ENCODE measurements at places on chromosomes 7 and 10. TPM values are rescaled to one million over a fixed set of nuclear protein-coding genes. Genes with fewer than 3 reads are reported as not detected.

GRCh38 chr10:98138031-98138430, 3.6 kb downstream of the R3HCC1L start:
- no peak for DNase-seq

DNA sequence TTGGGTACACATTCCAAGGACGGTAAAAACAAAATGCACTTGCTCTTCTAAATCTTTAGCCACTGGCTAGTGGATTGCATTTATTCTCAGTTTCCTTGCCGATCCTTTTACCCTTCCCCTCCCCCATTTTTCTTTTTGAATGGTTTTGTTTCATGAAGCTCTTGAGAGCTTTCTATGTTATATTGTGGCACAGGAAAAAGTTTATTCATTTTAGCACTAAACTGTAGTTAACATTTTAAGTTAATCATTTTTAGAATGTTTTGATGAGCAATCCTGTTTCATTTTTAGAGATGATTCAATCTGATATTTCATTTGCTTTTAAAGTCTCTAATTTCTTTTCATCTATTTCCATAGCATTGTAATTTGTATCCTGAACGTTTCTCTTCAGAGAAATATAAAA, 24.0 kb downstream of the ZEB1 start:
- no peak for DNase-seq

DNA sequence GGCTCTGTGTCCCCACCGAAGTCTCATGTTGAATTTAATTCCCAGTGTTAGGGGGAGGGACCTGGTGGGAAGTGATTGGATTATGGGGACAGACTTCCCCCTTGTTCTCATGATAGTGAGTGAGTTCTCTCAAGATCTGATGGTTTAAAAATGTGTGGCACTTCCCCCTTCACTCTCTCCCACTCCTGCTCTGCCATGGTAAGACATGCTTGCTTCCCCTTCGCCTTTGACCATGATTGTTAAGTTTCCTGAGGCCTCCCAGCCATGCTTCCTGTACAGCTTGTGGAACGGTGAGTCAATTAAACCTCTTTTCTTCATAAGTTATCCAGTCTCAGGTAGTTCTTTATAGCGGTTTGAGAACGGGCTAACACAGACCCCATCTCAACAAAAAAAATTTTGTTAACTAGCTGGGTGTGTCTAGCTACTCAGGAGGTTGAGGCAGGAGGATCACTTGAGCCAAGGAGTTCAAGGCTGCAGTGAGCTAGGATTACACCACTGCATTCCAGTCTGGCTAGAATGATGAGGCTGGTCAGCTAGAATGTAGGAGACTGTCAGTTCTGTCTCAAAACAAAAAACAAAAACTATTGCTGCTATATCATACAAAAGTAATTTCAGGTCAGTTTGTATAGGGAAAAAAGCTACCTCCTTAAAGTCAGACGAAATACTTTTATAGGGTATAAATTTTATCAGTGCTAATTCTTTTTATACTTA, 57.7 kb downstream of the ATAD1 start:
- DNase-seq = no peak

GRCh38 chr7:55028011-55028410, 9.2 kb downstream of the EGFR start:
- no peak for DNase-seq

DNA sequence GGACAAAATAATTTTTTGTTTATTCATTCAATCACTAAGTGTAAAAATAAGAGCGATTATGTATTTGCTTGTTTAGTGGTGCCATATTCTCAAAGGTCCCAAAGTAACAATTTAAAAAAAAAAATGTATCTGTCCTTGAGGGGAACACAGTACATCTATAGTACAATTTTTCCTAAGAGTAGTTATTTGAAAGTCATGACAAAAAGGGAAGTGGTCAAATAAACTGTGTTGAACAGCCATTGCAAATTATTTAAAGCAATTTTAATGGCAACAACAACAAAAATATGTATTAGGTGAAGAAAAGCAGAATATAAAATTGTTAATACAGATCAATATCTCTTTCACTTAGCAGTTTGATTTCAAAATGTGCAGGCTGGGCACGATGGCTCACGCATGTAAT, 943.5 kb downstream of the CNTNAP2 start:
- DNase-seq = no peak

GRCh38 chr10:62335326-62335725, 38.8 kb upstream of the ZNF365 start:
- DNase-seq = no peak

GRCh38 chr10:25758041-25758457, 176.0 kb upstream of the MYO3A start:
- DNase-seq = no peak

DNA sequence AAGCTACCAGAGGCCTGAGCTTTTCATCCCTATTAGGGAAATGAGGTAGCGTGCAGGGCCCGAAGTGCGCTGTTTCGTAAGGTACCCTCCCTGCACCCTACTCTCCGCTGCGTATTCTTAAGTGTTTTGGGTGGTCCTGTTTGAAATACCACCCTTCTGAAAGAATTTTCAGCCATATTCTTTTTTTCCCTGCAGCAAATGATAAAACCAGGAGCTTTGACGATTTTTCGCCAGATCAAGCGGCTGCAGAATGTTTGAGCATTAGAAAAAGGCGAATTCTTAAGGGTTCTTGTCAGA, 1.2 kb downstream of the RSBN1L start:
- no peak for DNase-seq

- DNase-seq = no peak
Measured at GRCh38 chr10:47413531-47414226, 29.6 kb upstream of the ZNF488 start.

DNA sequence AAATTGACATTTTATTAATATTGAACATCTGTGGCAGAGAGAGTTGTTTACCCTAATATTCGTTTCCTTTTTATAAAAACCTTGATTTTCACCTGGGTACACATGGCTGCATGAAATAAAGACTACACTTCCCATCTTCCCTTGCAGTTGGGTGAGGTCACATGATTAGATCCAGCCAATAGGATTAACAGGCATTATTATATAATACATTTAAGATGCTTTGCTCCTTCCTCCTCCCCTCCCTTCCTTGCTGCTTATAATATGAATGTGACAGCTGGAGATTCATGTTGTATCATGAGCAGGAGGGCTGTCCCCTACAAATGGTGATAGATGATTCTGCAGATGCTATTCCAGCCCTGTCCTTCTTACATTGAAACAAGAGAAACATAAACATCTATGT, 146.6 kb downstream of the SH2D4B start:
- DNase-seq = no peak

GRCh38 chr10:14481752-14482151, 151.0 kb upstream of the FRMD4A start:
- no peak for DNase-seq

DNA sequence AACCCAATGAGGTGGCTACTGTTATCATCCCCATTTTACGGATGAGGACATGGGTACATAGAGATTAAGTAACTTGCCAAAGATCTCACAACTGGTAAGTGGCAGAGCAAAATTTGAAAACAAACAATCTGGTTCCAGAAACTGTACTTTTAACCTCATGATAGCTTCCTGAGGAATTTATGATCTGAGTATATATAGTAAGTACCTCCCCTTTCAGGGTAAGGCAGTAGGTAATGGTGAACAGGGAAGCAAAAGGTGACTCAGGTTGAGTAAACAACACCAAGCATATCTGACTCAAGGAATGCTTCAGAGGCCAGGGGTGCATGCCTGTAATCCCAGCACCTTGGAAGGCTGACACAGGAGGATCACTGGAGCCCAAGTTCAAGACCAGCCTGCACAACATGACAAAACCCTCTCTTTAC, 21.1 kb downstream of the KLLN start:
- DNase-seq = peak; percentile 89

GRCh38 chr10:78642269-78642816, 426.4 kb upstream of the ZMIZ1 start:
- no peak for DNase-seq

GRCh38 chr7:16982640-16983350, 101.0 kb upstream of the AGR3 start:
- DNase-seq = no peak

- no peak for DNase-seq
Measured at GRCh38 chr10:71845410-71846405, 5.3 kb downstream of the PSAP start.

- DNase-seq = no peak
Measured at GRCh38 chr7:50213622-50214017, 90.9 kb upstream of the IKZF1 start.

DNA sequence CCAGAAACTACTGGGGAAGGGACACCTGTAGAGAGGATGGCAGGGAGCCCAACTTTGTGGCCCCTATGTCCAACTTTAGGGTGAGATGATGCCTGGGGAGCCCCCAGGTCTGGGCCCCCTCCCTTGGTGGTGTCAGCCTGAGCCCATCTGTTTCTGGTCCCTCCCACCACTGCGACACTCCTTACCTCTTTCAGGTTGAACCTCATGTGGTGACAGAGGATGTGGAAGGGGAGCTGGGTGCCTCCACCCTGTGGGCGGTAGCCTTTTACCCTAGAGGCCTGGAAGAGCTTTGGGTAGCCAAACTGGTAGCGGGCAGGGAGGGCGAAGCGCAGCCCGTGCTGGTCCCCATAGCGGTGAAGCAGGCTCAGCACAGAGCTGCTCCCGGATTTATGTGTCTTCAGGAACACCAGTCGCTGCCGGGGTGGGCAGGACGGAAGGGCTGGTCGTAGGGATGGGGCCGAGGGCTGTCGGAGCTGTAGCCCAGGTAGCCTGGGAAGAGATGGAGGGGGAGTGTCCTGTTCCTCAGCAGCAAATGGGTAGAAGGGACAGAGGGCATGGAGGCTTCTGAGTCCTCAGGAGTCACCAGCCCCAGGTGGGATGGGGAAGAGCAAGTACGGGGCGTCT, 2.0 kb downstream of the GAL3ST4 start:
- no peak for DNase-seq

DNA sequence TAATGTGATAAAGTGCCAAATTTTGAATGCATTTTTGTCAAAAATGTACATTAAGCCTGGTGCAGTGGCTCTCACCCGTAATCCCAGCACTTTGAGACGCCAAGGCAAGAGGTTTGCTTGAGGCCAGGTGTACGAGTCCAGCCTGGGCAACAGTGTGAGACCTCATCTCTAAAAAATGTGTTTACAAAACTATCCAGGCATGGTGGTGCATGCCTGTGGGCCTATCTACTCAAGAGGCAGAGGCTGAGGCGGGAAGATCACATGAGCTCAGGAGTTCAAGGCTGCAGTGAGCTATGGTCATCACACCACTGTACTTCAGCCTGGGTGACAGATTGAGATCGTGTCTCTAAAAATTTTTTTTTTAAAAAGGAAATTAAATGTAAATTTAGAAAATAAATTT, 18.5 kb upstream of the MGMT start:
- DNase-seq = no peak

DNA sequence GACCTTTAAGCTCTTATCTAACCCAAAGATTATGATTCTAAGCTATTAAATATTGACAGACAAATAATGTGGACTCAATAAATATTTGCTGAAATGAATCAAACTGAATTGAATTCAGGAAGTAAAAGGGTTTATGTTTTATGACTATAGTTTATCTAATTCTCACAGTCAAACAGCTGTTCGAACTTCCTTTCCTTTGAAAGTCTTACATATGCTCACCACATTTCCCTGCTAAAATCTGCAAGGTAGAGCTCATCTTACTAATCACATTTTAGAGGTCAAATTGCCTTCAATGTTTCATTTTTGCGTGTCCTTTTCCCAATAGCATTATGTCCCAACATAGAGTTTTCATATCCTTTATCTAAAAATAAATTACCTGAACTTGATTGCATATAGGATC, 154.9 kb upstream of the PPP1R3A start:
- DNase-seq = no peak

DNA sequence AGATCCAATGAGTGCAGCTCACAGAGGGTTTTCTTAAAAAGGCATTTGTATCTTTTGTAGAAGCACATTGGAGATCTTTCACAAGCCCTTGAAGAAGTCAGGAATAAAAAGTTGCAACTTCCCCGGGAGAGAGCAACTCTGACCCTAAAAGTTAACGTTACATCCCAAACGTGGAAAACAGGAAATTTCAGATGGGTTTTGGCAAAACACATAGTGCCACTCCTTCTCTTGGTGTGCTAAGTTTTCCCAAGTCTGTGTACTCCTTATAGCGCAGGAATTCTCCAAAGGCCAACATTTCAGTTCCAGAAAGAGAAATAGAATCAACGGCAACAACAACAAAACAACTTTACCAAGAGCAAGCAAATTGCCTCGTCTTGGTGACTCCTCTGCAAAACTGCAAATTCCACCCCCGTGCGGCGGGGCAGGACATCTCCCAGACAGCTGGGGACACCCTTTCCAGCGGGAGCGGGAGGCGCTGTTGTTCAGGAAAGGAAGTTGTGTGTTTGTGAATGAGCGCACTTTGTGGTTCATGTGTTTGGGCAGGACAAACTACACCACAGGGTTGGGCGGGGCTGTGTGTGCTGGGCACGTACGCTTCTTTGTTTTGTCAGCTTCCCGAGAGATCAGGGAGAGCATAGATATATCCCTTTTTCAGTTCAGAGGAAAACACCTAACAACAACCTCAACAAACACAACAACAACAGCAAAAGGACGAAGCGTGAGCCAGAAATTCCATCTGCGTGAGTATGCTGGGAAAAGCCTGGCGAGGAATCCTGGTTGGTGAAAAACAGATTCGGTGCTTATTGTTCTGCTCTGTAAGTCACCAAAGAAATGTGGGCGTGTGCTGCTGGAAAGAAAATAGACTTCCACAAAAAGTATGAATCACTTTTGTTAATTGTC, 294.7 kb upstream of the PITRM1 start:
- DNase-seq = peak; percentile 100

DNA sequence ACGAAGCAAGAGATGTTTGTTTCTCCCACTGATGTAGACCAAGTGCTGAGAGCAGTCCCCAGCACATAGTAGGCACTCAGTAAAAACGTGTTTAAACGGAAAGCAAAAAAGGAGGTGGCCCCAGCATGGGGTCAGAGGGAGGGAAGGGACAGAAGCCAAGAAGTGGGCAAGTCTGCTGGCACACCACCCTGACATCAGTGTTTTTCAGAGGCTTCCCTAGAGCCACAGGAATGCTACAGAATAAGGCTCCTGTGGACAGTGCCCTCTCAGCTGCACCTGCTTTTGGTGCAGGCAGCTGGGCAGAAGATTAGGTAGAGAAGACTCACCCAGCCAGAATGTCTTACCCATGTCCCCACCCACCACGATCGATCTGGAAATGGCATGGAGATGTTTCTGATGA, 8.3 kb upstream of the ANKRD1 start:
- no peak for DNase-seq

GHRHR gene
- total RNA-seq = not detected

WAPL gene
- total RNA-seq = 27.6 TPM

CALML5 gene
- total RNA-seq = not detected

MMP21 gene
- not detected for total RNA-seq

NRG3 gene
- 0.58 TPM for total RNA-seq

ADIRF gene
- 0.72 TPM for total RNA-seq

SFRP4 gene
- total RNA-seq = not detected

CACUL1 gene
- 23.2 TPM for total RNA-seq

FLNC gene
- 149 TPM for total RNA-seq

UCN3 gene
- not detected for total RNA-seq

MRM2 gene
- 26.1 TPM for total RNA-seq

SFTPA1 gene
- not detected for total RNA-seq

DKK1 gene
- total RNA-seq = 39.9 TPM

C7orf33 gene
- not detected for total RNA-seq

PLXDC2 gene
- total RNA-seq = 0.86 TPM

Data from epithelial cell of proximal tubule (primary cell).